Naive thymus-derived CD4-positive, alpha-beta T cell (primary cell): ENCODE measurements at places on chromosomes 11 and 22. TPM values are rescaled to one million over a fixed set of nuclear protein-coding genes. Genes with fewer than 3 reads are reported as not detected.

Gene FOLR2
- total RNA-seq, result not detected in 2 replicates

Gene TPBGL
- total RNA-seq, result 0.27 TPM

Gene GALNT18
- not detected for total RNA-seq

Gene PTS
- total RNA-seq, result 71.3 TPM

Gene YAP1
- total RNA-seq, result not detected
